Osteocyte (in vitro differentiated cells): ENCODE measurements at places on chromosomes 2 and 18. TPM values are rescaled to one million over a fixed set of nuclear protein-coding genes. Genes with fewer than 3 reads are reported as not detected.

GRCh38 chr2:120761164-120761861 lies 25.6 kb downstream of the GLI2 start:
- DNase-seq, result no peak
- peak overlapping the region; percentile 48 for H3K27ac ChIP-seq
- peaks cover 88% of the 10 kb centered on the region for H3K4me1 ChIP-seq
- no peaks in the 10 kb centered on the region for H3K36me3 ChIP-seq

GRCh38 chr2:54456362-54456611 lies 160 bp downstream of the SPTBN1 start:
- H3K4me3 ChIP-seq, result peak overlapping the region; percentile 82
- H3K36me3 ChIP-seq, result peaks cover 2% of the 10 kb centered on the region
- H3K27ac ChIP-seq, result no peak overlapping the region
- peaks cover 41% of the 10 kb centered on the region for H3K4me1 ChIP-seq
- no peak for DNase-seq

DNA sequence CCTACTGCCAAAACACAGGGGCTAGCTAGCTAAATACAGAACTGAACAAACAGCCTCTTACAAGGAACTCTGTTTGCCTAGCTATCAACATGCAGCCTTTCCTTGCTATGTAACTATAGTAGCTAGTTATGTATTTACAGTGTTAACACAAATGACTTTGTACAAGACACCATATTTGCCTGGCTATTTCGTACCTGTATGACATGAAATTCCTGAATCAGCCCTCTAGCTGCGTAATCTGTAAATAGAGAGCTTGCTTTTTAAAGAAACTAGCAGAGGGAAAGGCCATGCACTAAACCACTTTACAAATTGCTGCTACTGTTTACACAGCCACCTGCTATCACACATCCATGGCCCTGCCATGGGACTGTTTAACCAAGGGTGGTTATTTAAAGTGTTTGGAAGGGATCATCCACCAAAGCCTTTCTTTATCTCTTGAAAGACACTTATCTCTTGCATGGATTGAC lies 248.7 kb downstream of the TFCP2L1 start:
- no peak overlapping the region for H3K4me3 ChIP-seq
- DNase-seq, result no peak
- H3K27ac ChIP-seq, result no peak overlapping the region
- H3K36me3 ChIP-seq, result no peaks in the 10 kb centered on the region

GRCh38 chr18:36176711-36177110 lies 10.6 kb upstream of the MOCOS start:
- no peaks in the 10 kb centered on the region for H3K27me3 ChIP-seq
- peaks cover 19% of the 10 kb centered on the region for H3K4me1 ChIP-seq
- DNase-seq, result no peak
- H3K36me3 ChIP-seq, result peaks cover 28% of the 10 kb centered on the region

DNA sequence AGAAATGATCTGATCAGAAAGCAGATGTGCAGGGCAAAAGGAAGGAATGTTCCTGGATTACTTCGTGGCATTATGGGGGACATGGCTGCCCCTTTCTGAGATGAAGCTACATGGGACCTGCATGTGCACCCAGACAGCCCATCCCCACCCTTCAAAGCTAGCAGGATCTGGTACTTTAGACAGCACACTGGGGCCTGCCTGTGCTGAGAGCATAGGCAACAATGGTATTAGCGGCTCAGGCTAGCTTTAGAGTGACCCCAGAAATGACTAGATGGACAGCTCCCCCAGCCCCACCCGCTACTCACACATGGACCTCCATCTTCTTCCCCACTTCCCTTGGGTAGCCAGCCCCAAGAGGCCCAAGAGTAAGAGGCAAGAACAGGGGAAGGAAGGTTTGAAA lies 61.5 kb upstream of the NFE2L2 start:
- no peak overlapping the region for H3K4me3 ChIP-seq
- H3K4me1 ChIP-seq, result no peaks in the 10 kb centered on the region
- DNase-seq, result no peak
- no peak overlapping the region for H3K27ac ChIP-seq
- no peaks in the 10 kb centered on the region for H3K27me3 ChIP-seq

DNA sequence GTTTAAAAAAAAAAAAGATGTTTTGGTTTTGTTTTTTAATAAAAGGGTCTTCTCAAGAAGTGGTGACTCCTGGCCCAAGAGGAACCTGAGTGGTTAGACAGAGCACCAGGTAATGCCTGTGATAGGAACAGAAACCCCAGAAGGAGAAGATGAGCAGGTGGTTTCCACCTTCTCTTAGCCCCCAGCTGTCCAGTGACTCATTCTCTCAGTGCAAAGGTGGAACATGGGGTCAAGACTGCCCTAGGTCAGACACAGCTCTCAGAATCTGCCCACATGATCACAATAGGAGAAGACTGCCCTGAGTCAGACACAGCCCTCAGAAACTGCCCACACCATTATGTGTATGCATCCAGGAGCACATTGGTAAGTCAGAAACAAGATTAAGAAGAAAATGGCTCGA lies 61.8 kb downstream of the TBC1D8 start:
- peaks cover 11% of the 10 kb centered on the region for H3K4me1 ChIP-seq
- no peak overlapping the region for H3K4me3 ChIP-seq
- H3K27me3 ChIP-seq, result no peaks in the 10 kb centered on the region
- no peak overlapping the region for H3K27ac ChIP-seq
- DNase-seq, result no peak
- no peaks in the 10 kb centered on the region for H3K36me3 ChIP-seq

GRCh38 chr2:217622205-217623060 lies 380.4 kb downstream of the TNS1 start:
- no peaks in the 10 kb centered on the region for H3K36me3 ChIP-seq
- peak overlapping the region; percentile 91 for H3K27ac ChIP-seq
- H3K4me3 ChIP-seq, result no peak overlapping the region
- H3K27me3 ChIP-seq, result no peaks in the 10 kb centered on the region
- DNase-seq, result peak; percentile 89

- no peak overlapping the region for H3K27ac ChIP-seq
- H3K36me3 ChIP-seq, result no peaks in the 10 kb centered on the region
- no peaks in the 10 kb centered on the region for H3K27me3 ChIP-seq
- H3K4me3 ChIP-seq, result no peak overlapping the region
Measured at GRCh38 chr2:178379162-178380004, 71.6 kb downstream of the PRKRA start.

GRCh38 chr2:120239488-120240287 lies 13.0 kb upstream of the RALB start:
- H3K4me1 ChIP-seq, result peaks cover 29% of the 10 kb centered on the region
- no peak for DNase-seq
- H3K36me3 ChIP-seq, result no peaks in the 10 kb centered on the region
- H3K27me3 ChIP-seq, result no peaks in the 10 kb centered on the region
- no peak overlapping the region for H3K4me3 ChIP-seq

EFR3B gene
- 1.0 and 1.3 TPM in 2 replicates for total RNA-seq

CD8B gene
- total RNA-seq, result not detected in 2 replicates

MEIS1 gene
- 0.86 and 0.91 TPM in 2 replicates for total RNA-seq

KYNU gene
- 0.21 and 0.24 TPM in 2 replicates for total RNA-seq

RUFY4 gene
- not detected in 2 replicates for total RNA-seq

GPR35 gene
- 2.5 and 3.6 TPM in 2 replicates for total RNA-seq

RBFA gene
- total RNA-seq, result 25.4 and 26.2 TPM in 2 replicates

SCN7A gene
- total RNA-seq, result 0.11 TPM in 1 of 2 replicates, not detected in the other
